T47D (cell line): ENCODE measurements at places on chromosomes 5 and 9.
A peak's percentile ranks its signal among the peaks of the same experiment; 100 is the strongest.

DNA sequence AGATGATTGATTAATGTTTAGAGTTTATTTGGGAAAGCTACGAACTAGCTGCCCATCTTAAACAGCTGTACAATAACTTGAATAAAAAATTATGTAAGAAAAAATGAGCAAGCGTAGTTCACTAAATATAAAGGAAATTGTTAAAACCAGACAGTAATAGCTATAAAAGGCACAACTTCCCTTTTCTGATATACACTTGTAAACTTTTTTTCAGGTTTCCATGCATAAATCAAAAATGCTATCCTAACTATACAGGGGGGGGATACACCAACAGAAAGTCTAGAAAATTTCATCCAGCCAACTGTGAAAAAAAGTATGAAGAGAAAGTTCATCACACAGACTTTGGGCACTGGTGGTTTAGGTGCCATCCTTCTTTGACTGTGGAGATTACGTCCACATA lies 122.3 kb downstream of the NR3C1 start:
- DNase-seq, result no peak

- no peak for DNase-seq
Measured at GRCh38 chr5:9892696-9893095, 262.5 kb upstream of the TAS2R1 start.

GRCh38 chr5:5158472-5158895 lies 18.4 kb downstream of the ADAMTS16 start:
- no peak for DNase-seq

- no peak for DNase-seq
Measured at GRCh38 chr5:56632199-56632598, 183.2 kb upstream of the MAP3K1 start.

DNA sequence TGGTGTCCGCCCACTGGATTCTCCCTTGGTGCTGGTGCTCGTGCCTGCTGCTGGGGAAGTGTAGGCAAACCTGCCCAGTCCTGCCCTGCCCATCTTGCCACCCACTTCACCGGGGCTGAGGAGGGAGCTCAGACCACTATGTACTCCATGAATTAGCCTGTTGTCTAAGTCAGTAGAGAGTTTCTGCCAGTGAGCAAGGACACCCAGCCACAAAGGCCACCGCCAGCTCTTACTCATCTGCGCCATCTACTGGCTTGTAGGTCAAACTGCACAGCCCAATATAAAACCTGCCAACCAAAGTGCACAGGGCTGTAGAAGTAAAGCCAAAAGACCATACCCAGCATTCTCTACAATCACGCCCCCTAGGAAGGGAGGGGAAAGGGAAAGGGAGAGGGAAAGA lies 102.3 kb downstream of the GLIS3 start:
- DNase-seq, result peak; percentile 41

GRCh38 chr5:177468685-177469628 lies 4.5 kb downstream of the DBN1 start:
- DNase-seq, result peak; percentile 53

DNA sequence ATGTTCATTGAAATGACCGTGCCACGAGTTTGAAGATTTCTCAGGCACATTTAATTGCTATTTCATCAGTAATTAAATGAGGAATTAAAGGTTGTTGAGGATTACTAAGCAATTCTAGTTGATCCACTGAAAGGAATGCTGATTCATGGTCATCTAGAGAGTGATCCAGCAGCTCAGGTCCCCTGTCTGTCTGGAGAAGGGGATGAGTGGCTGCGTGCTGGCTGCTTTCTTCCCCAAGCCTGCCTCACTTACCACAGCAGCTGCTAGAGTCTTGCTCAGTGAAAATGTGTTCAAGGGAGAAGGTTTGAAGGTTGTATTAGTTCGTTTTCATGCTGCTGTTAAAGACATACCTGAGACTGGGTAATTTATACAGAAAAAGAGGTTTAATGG lies 7.8 kb upstream of the TGFBI start:
- DNase-seq, result no peak

DNA sequence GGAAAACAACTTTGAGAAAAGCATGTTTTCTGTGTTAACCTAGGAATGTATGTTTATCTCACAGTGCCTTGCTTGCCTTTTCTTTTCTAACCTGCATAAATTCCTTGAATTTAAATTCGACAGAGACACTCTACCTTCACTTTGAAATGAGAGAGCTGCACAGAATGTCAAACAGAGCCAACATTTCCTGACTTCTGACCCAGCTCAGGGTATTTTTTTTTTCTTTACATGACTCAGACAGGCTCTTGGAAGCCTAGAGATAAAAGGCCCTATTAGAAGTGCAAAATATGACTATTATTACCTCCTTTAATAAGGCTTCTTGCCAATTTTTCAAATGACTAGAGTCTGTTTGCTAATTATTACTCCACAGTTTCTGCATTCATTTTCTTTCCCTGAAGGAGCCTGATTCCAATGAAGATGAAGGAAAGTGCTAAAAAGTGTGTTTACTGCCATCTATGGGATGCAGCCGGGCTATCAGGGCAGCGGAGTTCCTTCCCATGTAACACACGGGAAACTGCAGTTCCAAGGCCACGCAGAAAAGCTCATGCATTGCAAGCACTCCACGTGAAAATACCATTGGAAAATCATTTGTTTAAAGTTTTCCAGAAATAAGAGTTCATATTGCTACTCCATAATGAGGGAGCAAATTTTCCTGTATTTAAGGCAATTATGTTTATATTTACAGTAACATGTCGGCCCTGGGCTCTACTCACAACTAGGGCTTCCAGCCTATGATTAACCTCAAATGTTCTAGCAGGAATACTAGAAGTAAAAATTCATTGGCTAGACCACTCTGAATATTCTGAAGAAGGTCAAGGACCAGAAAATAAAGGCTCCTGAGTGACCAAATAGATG lies 485.6 kb downstream of the ZSWIM6 start:
- peak; percentile 19 for DNase-seq

- no peak for DNase-seq
Measured at GRCh38 chr5:174292348-174292747, 246.8 kb downstream of the NSG2 start.

GRCh38 chr9:76654051-76654461 lies 110.2 kb upstream of the PCA3 start:
- no peak for DNase-seq

DNA sequence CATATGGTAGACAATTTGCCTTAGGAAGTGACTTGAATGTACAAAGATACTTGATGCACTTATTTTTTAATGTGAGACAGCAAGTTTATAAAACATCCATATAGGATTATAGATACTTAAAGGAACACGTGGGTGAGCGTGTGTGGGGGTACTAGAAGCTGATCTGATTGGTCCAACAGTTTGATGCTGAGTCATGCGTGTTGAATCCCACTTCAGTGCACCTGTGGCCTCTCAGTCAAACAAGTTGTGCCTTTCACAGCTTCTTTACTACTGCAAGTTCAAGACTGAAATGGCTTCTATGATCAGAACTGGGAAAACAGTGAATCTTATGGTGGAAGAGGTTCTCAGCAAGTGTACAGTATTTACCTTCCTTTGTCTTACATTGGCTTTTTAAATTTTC lies 98.9 kb downstream of the MAP1B start:
- DNase-seq, result no peak

GRCh38 chr5:90747693-90748092 lies 189.1 kb downstream of the ADGRV1 start:
- DNase-seq, result no peak

DNA sequence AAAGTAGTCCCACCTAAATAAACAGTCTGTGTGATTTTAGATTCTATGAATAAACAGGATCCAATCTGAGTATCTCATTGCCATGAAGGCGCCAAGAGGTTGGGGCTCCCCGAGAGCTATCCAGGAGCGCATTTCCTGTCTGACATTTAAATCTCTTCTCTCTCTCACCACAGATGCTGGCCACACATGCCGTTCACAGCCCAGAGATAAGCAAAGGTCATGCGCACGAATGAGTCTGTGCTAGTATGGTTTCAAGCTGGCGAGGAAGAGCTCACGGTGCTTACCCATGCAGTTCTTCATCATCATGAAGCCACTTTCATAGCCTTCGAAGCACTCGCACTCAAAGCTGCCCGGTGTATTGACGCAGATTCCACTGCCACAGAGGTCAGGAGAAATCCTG lies 199.4 kb downstream of the FBN2 start:
- DNase-seq, result no peak

- DNase-seq, result peak; percentile 25
Measured at GRCh38 chr5:57338068-57338867, 144.3 kb downstream of the ACTBL2 start.

DNA sequence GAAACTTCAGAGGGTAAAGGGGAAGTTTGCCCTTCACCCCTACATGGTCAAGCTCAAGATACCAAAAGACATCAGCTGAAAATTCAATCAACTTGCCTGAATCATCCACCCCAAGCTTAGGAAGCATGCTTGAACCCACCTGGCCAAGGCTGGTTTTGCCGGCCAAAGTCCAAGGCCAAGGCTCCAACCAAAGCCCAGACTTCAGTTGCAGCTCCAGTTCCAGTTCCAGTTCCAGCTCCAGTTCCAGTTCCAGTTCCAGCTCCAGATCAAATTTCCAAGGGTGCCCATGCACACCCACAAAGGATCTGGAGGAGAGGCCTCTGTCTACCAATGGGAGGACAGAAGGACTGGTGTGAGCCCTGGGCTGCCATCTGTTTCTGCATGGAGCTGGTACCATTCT lies 4.6 kb upstream of the SERINC5 start:
- DNase-seq, result no peak

DNA sequence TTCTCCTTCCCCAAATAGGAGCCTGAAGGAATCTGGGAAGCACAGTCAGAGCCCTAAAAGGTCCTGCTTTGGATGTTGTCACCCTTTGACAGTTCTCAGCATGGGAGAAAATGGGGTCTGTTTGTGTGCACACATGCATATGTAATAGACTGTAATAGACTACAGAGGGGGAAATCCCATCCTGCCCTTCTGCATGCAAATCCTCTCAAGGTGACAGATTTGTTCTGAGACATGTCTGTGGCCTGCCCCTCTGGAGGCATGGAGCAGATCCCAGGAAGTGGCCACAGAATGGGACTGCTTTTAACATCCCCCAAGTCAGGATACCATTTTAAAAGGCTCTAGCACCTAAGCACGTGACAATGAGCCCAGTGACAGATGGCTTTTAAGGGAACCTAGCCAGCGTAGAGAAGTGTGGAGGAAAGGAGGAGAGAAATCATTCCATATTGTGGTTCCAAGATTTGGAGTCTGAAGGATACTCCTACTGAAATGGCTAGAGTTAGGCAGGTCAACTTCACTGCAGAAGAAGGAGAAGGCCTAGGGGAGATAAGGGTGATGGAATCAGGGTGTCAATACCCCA lies 483.5 kb downstream of the SPOCK1 start:
- DNase-seq, result no peak

- no peak for DNase-seq
Measured at GRCh38 chr9:694092-694402, 147.4 kb upstream of the DMRT1 start.

- no peak for DNase-seq
Measured at GRCh38 chr9:69089491-69089890, 53.9 kb downstream of the FXN start.

DNA sequence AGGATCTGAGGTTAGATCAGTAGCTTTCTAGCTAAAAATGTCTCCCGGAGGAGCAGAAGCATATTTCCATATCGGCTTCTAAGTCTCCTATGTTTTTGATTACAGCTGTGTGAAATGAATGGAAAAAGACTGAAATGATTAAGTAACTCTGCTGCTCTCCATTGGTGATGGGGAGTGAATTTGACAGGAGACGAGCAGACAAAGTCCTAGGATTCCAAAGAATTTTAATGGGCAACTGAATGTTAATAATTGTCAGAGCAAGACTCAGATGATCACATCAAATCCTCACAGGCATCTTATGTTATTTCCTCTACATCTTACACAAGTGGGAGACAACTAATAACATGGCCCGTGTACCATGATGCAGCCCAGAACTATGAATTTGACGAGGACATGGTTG lies 66.8 kb downstream of the LIX1 start:
- DNase-seq, result no peak

- no peak for DNase-seq
Measured at GRCh38 chr5:124621279-124621678, 125.2 kb downstream of the ZNF608 start.

GRCh38 chr9:111815285-111816070 lies 20.7 kb upstream of the SHOC1 start:
- no peak for DNase-seq

DNA sequence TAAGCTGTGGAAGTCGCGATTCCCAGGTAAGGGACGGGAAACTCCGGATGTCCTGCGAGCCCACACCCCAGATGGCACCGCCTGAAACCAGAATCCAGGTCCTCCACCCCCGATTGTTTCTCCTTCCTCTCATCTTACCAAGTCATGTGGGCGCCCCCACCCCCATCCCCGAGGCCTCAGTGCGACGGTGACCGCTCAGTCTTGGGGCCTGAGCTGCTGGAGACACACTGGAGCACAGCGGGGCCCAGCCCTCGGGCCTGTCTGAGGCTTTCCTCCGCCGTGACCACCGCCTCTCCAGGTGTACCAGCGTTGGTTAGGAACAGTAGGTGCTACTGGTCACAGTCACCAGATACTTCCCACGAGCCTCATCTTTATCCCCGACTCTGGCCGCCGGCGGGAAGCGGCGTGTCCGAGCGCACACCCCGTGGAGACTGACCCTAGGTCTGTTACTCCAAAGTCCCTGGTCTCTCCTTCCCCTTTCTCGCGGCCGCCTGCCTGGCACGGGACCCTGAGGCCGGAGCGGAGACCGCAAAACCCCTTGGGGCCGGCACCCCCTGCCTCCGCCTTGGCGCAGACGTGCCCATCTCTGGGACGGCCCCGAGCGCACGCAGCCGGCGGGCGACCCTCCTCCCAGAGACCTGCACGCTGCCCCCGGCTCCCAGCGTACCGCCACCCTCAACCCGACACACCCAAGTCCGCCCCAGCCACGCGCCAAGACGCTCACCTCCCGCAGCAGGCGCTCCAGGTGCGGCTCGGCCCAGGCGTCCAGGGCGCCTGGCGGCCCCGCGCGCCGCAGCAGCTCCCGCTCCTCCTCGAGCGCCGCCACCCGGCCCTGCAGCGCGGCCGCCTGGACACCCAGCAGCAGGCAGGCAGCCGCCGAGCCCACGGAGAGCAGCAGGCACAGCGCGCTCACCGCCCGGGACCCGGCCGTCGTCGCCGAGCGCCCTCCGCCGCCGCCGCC lies 733 bp downstream of the COL23A1 start:
- DNase-seq, result peak; percentile 44

DNA sequence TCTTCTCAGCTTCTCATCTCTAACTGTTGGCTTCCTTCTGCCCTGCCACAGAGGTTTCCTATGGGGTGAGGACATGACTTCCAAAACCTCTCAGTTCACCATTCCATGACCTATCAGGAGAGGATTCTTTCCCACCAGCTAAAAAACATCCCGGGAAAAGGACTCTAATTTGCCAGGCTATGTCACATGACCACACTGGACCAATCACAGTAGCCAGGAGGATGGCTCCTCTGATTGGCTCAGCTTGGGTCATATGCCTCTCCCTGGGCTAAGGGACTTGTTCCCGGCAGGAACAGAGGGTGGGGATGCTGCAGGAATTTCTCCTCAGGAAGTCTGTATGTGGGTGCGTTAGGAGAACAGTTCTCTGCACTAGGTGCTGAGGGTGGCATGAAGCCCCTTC lies 40.3 kb upstream of the XPA start:
- peak; percentile 33 for DNase-seq

DNA sequence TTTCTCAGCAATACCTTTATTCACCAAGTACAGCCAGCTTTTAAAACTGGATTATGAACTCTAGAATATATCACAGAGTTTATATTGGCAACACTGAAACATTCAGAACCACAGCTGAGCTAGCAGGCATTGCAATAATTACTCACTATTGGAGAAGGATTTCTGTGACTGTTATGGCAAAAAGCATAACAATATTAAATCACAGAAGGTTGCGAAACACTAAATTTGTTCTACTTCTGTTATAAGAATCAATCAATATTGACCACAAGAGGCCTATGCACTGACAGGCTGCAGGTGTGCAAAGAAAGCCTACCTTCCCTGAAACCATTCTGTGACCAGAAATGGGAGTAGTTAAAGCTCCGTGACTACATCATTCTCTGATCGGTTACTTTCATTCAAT lies 59.2 kb downstream of the AP3B1 start:
- peak; percentile 37 for DNase-seq
